ENCODE measurements at places on chromosomes 5 and 9.

- DNase-seq = no peak
Observed at GRCh38 chr9:36485647-36486328, 85.7 kb upstream of the RNF38 start.

- no peak for DNase-seq
Observed at GRCh38 chr5:136584474-136584873, 219.1 kb upstream of the TRPC7 start.

DNA sequence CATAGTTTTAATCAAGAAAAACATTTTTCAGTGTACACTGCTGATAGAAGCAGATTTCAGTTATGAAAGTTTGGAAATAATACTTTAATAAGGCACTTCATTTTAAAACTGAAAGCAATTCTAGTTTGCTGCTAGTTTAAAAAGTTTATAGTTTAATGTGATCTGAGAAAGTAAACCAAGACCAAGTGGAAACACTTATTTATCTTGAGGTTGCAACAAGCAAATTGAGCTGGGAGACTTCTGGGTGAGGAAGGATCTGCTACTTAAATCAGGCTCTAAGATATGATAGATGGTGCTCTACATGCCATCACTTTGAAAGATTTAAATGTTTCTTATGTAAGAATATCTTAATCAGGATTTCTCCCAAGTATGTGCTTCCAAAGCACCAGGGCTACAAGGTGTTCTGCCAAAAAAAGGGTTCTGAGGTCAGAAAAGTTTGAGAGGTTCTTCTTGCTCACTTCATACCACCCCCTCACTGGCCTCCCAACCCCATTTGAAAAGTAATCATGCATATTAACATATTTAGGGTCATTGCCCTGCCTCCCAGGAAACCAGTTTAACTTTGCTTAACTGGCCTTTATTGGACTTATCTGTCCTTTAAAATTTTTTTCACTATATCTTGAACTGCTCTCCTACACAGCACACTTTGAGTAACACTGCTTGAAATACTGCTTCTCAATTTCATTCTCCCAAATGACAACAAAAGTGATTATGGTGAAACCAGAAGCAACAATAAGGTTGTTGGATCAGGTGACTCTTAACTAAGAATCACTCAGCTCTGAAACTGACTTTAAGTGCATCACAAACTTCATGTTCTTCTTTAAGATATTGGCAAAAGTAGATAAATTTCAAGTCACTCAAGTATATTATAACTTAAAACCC lies 15.5 kb downstream of the SLC44A1 start:
- no peak for DNase-seq

- no peak for DNase-seq
Observed at GRCh38 chr9:108052431-108053080, 563.0 kb upstream of the KLF4 start.

DNA sequence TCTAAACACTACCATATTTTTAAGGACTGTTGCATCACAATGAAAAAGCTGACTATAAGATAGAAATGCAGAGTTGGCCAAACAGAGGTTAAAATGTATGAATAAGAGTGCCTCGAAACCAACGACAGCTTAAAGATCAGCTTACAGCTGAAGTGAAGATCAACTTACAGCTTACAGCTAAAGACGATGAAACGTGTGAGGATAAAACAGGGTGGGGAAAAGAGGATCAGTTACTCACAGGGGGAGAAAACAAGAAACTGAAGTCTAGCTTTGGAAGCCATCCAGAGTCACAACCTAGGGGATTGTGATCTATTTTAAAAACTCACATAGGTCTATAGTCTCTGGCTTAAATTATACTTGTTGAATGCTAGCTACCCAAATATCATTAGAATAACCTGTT lies 220.0 kb downstream of the SNCAIP start:
- DNase-seq = no peak

- no peak for DNase-seq
Observed at GRCh38 chr9:71920456-71921189, 9.2 kb downstream of the C9orf85 start.

GRCh38 chr9:36461323-36461722 lies 61.3 kb upstream of the RNF38 start:
- DNase-seq = no peak

DNA sequence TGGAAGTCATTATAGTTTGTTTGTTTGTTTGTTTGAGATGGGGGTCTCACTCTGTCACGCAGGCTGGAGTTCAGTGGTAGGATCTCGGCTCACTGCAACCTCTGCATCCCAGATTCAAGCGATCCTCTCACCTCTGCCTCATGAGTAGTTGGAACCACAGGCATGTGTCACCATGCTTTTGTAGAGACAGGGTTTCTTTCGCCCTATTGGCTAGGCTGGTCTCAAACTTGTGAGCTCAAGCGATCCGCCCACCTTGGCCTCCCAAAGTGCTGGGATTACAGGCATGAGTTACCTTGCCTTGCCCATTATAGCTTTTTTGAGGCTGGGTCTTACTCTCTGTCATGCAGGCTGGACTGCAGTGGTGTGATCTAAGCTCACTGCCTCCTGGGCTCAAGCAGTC lies 28.8 kb downstream of the NSD1 start:
- DNase-seq = no peak

- peak; percentile 16 for DNase-seq
Observed at GRCh38 chr5:122775550-122776542, 966 bp downstream of the SNX2 start.

- DNase-seq = no peak
Observed at GRCh38 chr5:177067503-177067902, 19.2 kb upstream of the FGFR4 start.

GRCh38 chr9:124506931-124507879 lies at the start of gene NR5A1:
TSS of gene NR5A1 (minus strand) at chr9:124507399. CDS start at chr9:124503395, 4,004 bp downstream.
- no peak for DNase-seq

GRCh38 chr9:100914266-100914665 lies 114.3 kb upstream of the PLPPR1 start:
- no peak for DNase-seq

DNA sequence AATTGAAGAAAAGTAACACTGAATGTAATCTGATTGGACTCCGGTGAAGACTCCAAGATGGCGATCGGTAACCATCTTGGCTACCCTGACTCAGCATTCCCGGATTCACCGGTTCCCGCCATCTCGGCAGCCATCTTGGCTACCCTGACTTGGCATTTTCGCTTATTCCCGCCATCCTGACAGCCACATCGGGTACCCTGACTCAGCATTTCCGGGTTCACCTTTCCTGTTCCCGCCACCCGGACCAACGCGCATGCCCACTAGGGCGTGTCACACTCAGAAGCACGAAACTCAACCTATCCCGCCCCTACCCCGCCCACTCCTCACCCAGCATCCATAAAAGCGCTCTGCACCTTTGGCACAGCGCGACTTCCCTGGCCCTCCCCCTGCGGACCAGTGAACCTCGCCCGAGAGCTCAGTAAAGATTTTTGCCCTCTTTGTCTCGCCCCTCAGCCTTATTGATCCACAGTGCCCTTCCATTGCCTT lies 17.2 kb downstream of the SPTLC1 start:
- DNase-seq = peak; percentile 45

DNA sequence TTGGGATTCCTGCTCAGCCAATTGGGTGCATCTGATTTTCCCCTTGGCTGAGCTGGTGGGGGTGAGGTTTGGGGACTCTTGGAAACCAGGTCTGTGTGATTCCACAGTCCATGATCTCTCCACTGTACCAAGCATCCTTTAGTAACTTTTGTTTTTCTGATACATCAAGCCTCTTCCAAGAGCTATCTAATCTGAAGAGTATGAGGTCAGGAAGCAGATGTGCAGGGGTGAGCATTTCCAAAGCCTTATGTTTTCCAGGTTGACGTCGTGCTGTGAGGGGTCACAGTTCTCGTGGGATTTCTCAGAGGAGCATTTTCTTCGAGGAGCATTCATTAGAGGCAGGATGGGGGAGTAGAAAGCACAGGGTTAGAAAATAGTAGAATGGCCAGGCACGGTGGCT lies 95.3 kb downstream of the KLF4 start:
- DNase-seq = no peak

GRCh38 chr9:95055334-95055850 lies 262.1 kb downstream of the FANCC start:
- no peak for DNase-seq

- DNase-seq = no peak
Observed at GRCh38 chr5:165837286-165837685, 2331.9 kb downstream of the MAT2B start.

- no peak for DNase-seq
Observed at GRCh38 chr9:82410866-82411265, 422.3 kb downstream of the SPATA31D1 start.

GRCh38 chr9:13863112-13863511 lies 450.8 kb downstream of the NFIB start:
- DNase-seq = no peak

GRCh38 chr9:113484258-113484730 lies 20.8 kb downstream of the RGS3 start:
- DNase-seq = peak; percentile 44

DNA sequence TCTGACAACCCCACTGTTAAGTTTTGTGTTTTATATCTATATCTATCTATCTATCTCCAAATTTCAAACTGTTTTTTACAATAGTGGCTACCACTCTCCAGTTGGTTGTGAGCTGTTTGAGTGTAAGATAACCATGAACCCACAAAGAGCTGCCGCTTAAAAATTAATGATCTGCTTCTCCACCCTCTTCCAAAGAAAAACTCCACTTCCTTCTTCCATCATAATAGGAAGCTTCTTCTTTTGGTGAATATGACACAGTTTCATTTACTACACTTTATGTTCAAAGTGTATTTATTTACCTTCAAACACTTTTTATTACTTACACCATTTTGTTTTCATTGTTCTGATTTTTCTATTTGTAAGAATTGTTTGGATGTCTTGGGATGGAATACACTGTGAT lies 37.9 kb downstream of the SPZ1 start:
- DNase-seq = no peak

- DNase-seq = no peak
Observed at GRCh38 chr5:61306531-61307131, 25.4 kb upstream of the ZSWIM6 start.

- peak; percentile 32 for DNase-seq
Observed at GRCh38 chr9:128160603-128160987, 530 bp downstream of the BBLN start.

- no peak for DNase-seq
Observed at GRCh38 chr5:89380635-89381034, 497.7 kb upstream of the MEF2C start.

Data from hematopoietic multipotent progenitor cell treated with erythropoietin and hydrocortisone succinate and interleukin-3 and kit ligand, for 15 days (in vitro differentiated cells).